Cardiac muscle cell (in vitro differentiated cells and primary cell): ENCODE measurements at places on chromosomes 1 and 21.

- DNase-seq = no peak
Measured at GRCh38 chr1:172753964-172754363, 95.1 kb downstream of the FASLG start.

DNA sequence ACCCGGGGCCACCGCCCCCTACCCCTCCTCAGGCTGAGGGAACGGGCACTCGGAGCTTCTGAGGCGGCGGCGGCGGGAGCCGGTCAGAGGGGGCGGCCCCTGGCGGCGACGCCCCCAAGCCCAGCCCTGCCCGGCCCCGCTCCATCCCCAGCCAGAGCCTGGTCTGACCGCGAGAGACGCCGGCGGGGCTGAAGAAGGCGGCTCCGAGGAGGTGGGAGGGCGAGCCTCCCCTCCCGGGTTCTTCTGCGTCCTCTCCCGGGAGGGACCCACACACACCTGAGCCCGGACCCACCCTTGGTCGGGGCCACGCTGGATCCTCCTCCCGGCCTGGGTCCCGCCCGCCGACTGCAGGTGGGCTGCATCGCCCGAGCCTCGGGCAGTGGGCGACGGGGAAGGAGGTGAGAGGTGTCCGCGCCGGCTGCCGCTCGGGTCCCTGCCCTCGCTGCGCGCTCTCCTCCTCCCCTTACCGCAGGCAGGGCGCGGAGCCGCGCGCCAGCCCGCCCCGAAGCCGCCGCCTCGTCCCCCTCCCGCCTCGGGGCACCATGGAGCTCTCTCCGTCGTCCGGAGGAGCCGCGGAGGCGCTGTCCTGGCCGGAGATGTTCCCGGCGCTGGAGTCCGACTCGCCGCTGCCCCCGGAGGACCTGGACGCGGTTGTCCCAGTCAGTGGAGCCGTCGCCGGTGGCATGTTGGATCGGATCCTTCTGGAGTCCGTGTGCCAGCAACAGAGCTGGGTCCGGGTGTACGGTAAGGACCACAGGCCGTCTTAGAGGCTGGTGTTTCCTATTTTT, at the start of gene RASAL2:
TSS of gene RASAL2 (plus strand) at position 154 of the 788 bp plus-strand sequence. CDS start at position 543, 389 bp downstream.
- DNase-seq = peak; percentile 88

- peak; percentile 22 for DNase-seq
Measured at GRCh38 chr1:32666901-32667566, 16.0 kb downstream of the RBBP4 start.

GRCh38 chr21:38346286-38346685, 89.5 kb downstream of the KCNJ15 start:
- DNase-seq = no peak

GRCh38 chr21:35349376-35350080, 300.4 kb upstream of the RUNX1 start:
- peak; percentile 33 for DNase-seq

GRCh38 chr1:112172294-112172882, 182.9 kb upstream of the KCND3 start:
- peak; percentile 87 for DNase-seq

DNA sequence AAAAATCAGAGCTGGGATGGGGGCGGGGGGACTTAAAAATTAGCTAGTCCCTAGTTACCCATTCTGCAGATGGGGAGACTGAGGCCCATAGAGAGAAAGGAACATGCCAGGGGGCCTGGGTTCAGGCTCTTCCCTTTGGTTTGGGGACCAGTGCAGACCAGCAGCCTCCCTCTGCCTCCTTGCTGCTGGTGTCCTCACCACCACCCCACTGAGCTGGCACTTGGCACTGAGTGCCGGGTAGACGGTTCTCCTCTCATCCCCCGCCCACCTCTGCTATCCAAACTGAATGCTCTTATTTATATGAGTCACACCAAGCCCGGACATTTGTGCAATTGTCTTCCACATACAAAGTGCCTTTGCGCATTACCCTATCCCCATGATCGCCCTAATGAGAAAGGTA, 39.2 kb downstream of the CAMK2N1 start:
- no peak for DNase-seq

DNA sequence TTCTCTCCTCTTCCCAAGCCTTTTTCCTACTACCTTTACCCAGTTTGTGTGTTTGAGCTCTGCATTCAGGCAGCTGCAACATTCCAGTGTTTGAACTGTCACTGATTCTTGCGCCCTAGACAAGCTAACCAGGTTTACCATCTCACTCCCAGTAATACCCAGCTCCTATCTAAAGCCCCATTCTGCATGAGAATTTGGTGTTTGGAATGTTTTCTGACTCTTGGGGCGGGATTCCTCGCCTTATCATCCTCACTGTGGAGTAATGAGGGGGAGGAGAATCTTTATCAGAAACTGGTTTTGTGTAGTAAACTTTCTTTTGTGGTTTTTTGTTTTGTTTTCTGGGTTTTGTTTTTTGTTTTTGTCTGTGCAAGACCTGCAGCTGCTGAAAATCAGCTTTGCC, 36.5 kb downstream of the NCF2 start:
- DNase-seq = peak; percentile 10

DNA sequence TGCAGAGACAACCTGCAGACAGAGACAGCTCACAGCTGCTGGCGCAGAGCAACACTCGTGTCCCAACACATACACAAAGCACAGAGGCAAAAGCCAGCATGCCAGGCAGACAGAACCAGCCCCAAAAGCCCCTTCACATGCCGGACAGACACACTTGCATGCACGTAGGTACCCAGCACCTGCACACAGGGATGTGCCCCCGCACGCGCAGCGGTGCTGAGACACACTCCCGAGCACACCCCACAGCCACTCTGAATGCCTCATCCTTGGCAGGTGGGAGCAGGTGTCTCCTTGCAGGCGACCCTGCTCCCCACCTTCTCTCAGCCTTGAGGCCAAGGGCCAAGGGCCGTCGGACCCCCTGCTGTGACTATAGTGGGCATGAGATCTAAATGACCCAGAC, 41.2 kb upstream of the ZC3H12A start:
- no peak for DNase-seq

DNA sequence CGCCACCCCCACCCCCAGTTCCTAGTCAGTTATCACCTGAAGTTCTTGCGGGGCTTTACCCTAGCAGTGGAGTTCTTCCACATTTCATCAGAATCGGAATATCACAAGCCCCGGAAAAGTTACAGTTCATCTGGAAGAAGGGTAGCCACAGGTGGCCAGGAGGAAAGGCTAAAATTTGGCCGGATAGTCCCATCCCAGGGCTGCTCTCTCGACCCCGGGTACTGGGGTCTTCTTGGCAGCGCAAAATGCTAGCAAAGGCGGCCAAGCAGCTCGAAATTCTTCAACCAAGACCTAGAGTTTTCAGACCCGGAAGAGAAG, 7.9 kb downstream of the HLX start:
- no peak for DNase-seq

- no peak for DNase-seq
Measured at GRCh38 chr1:44090429-44091252, 28.0 kb upstream of the KLF17 start.

DNA sequence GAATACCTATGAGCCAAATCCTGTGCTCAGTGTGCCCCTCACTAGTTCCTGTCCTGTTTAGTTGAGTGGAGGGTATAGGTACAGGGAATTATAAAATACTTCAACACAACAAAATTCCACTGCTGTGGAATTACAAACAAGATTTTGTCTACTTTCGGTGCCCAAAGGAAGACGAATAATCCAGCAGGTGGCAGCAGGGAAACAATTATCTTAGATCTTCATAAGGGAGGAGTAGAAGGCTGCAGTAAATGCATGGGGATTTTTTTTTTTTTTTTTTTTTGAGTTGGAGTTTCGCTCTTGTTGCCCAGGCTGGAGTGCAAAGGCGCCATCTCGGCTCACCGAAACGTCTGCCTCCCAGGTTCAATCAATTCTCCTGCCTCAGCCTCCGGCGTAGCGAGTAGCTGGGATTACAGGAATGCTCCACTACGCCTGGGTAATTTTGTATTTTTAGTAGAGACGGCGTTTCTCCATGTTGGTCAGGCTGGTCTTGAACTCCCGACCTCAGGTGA, 2.0 kb upstream of the PIP5K1A start:
- peak; percentile 89 for DNase-seq

DNA sequence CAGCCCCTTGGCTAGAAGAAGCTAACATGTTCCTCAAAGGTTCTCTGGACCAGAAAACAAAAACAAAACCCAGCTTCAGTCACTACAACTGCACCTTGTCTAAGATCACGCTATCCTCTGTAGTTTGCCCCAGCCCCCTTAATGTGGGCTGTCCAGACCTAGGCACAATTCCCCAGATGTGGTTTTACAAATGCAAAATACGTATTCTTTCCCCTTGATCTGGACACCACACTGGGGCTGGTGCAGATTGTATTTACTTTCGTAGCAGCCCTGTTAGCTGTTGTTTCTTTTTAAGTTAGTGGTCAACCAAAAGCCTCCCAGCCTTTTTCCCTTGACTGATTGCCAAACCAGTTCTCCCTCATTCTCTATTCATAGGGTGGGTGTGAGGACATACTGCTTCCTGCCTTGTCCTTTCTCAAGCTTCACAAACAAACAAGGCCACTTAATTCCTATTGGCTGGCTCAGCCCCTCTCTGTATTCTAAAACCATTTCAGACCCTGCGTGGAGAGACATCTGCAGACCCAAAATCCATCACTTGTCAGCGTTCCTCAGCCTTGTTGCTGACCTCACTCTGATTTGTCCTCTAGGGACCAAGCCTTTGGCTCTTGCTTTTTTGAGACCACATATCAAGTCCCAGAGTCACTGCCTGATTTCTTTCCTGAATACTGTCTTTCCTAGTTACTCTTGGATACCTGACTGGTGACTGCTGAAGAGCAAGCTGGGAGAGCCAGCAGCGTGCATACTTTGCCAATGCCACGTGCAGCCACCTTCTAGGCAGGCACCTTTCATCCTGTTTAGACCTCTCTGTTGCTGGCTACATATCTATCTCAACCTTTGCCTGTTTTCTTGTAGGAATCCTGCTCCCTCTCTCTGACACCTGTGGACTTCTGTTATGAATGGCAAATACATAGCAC, 96.4 kb upstream of the RAB3GAP2 start:
- DNase-seq = no peak
